ENCODE measurements at places on chromosomes 2 and 18. TPM values are rescaled to one million over a fixed set of nuclear protein-coding genes. Genes with fewer than 3 reads are reported as not detected.
A peak's percentile ranks its signal among the peaks of the same experiment; 100 is the strongest.

DNA sequence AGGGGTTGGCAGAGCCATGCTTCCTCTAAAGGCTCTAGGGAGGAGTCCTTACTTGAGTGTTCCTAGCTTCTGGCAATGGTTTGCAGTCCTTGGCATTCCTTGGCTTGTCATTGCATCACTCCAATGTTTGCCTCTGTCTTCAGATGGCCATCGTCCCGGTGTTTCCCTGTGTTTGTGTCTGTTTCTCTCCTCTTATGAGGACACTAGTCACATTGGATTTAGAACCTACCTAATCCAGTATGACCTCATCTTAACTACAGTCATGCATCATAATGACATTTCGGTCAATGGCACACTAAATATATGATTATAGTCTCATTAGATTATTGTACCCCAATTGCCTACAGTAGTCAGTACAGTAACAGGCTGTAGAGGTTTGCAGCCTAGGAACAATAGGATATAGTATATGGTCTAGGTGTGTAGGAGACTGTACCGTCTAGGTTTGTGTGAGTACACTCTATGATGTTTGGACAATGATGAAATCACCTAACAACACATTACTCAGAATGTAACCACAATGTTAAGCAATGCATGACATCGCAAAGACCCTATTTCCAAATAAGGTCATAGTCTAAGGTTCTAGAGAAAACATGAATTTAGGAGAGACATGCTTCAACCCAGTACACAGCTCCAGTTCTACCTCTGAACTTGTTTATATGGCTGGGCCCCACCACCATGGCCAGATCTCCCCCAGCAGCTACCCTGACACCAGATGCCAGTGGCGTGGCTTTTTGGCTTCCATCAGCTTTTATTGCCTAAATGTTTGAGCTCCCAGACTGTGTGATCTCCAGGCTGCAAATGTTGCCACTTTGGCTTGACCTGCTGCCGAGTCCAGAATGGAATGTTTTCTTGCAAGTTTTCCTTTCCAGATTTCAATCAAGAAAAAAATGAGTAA, 22.1 kb downstream of the SRD5A2 start:
- no peak for DNase-seq

- DNase-seq: no peak
Observed at GRCh38 chr2:234672498-234673150, 175.7 kb upstream of the ARL4C start.

- peak; percentile 29 for DNase-seq
Observed at GRCh38 chr18:845152-845819, 33.2 kb upstream of the YES1 start.

DNA sequence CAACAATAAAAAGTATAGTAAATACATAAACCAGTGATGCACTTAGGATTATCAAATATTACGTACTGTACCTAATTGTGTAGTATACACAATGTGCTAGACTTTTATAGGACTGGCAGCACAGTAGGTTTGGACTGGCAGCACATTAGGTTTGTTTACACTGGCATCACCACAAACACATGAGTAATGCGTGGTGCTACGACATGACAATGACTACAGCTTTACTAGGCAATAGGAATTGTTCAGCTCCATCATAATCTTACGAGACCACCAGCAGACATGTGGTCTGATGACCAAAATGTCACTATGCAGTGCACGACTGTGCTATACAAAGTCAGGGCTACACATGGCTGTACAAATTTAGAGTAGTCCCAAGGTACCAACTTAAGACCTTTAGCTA, 2.3 kb downstream of the MBOAT2 start:
- no peak for DNase-seq

- no peak for DNase-seq
Observed at GRCh38 chr2:169982929-169983328, 155.7 kb downstream of the UBR3 start.

DNA sequence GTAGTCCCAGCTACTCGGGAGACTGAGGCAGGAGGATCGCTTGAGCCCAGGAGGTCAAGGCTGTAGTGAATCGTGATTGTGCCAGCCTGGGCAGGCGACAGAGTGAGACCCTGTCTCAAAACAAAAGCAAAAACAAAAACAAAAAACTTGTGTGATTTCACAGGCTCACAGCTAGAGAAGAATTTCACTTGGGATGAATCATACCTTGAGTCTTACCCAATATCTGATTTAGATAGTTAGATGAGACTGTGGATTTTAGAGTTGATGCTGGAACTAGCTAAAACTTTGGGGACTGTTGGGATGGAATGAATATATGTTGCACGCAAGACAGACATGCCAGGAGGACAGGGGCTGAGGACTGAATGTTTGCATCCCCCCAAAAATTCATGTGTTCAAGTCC, 4.4 kb downstream of the ANKRD29 start:
- no peak for DNase-seq

GRCh38 chr2:168058675-168059074, 188.7 kb downstream of the STK39 start:
- no peak for DNase-seq

DNA sequence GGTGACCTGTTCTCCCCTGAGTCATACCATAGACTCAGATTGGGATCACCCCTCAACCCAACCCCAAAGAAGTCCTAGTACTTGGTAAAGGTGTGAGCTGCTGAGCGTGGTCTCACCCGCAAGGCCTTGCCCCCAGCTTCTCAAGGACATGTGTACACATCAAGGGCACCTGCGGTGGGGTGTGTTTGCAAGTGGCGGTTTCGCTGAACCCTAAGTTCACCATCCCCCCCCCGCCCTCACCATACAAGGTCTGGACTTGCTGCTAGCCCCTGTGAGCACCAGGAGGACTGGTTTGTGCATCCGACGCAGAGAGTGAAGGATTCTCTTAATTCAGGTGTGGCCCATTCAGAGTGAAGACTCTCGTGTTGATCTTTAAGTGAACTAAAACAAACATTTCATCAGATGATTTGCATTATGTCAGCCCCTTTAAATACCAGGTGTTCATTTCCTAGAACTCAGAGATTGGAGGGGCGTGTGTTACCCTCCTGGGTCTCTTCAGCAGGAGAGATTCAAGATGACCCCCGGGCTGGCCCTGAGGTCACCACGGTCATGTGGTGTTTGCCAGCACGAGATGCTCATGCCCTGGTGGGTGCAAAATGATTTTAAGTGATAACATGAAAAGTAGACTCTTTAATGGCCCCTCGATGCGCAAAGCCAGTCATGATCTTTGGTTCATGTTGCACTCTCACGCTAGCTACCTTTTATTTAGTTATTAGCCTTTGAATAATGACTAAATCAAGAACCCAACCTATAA, 27.8 kb downstream of the MTERF4 start:
- no peak for DNase-seq

DNA sequence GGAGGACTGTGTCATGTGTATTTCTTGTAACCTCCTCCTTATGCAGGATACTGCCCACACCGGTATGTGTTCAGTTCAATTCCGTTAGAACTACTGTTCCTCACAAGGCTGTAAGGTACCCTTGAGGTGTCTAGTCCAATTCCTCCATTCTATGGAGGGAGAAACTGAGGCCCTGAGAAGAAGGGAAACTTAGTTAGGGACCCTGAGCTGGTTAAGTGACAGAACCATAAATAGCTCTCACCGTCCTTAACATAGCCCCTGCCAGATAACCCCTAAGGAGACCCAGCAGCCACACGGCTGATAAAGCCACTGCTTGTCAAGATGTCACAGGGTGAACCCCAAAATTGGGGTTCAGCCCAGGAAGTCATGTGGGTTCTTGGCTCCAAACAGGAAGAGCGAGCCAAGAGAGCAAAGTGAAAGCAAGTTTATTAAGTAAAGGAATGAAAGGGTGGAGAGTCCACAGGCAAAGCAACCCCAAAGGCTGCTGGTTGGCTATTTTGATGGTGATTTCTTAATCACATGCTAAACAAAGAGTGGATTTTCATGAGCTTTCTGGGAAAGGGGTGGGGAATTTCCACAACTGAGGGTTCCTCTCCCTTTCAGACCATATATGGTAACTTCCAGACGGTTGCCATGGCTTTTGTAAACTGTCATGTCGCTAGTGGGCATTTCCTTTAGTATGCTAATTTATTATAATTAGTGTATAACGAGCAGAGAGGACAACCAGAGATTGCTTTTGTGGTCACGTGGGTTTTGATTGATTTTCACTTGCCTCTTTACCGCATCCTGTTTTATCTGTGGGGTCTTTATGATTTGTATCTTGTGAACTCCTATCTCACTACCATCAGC, 83.4 kb upstream of the RTN4 start:
- no peak for DNase-seq

DNA sequence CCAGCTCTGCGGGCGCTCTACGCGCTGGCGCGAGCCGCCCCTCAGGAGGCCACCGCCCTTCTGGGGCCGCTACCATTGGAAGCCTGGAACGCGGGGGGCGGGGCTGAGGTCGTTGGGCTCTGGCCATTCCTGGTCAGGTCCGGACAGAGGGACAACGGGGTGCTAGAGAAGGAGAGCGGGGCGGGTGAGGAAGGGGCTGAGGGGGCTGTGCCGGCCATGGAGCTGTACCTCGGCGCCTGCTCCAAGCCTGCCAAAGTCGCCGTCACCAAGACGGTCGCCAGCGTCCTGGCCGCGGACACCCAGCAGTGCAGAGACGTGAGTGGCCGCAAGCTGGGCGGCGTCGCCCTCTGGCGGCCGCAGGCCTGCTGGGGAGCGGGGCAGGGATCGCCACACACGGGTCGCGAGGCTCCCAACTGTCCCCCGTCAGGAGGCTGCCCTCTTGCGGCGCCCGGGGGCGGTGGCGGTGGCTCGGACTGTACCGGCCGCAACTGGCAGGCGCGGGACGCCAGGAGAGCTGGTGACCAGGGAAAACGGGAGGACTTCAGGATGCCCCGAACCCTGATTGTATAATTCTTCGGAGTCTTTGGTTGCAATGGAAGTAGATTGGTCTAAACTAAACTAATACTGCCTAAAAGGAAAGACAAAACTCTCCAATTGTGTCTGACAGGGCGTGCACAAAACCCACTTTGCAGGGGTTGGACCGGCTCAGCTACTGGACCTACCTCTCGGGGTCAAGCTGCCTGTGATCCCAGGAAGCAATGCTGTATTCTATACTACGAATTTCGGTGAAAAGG, at the start of gene FSIP2:
Gene FSIP2, plus strand, starts transcription at position 126 of the 794 bp plus-strand sequence. Its CDS starts 91 bp downstream, at position 217.
- DNase-seq: peak; percentile 77

DNA sequence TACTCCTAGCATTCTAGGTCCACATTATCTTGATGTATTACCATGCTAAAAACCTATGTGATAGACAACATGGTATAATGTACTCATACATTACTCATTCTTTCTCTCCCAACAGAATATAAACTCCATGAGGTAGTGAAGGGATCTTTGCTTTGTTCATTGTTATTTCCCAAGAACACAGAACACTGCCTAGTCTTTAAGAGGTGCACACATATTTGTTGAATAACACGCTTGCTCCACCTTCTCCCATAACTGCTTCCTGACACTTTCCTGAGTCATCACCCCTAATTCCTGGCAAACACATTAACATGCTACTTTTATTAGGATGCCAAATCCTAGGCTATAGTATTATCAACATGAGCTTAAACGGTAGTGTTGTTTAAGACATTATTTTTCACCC, 41.3 kb downstream of the REV1 start:
- no peak for DNase-seq

DNA sequence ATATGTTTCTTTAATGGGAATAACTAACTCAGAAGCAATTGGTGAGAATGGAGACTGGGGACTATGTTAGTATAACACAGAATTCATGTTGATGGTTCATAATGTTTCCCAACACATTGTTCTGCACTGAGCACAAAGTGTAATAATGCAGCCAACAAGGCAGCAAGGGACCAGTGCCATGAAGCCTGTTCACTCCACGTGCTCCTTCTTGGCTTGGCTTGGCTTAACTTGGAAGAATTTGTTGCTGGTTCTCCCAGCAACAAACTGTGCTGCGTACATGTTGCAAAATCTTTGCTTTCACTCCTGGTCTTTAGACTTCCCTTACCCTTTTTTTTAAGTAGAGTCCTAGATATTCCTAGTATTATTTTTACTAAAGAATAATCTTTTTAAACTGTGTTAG, 129.7 kb downstream of the MAP3K20 start:
- peak; percentile 77 for DNase-seq

DNA sequence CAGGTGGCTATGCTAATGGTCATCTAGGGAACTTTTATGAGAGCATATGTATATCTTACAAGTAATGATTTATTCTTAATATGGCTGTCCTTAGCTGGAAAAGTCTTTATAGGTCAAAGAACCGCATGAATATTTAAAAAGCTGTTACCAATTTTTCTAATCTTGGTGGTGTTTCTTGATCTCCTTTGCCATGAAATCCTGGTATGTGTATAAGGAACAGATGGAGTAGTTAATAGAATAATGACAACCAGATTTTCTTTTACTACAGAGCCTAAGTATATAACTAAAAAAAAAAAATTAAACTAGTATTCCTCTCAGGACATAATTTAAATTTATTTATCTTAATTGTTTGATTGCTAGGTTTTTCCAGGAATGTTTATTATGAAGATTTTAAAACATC, 74.5 kb downstream of the RHBDD1 start:
- DNase-seq: no peak

DNA sequence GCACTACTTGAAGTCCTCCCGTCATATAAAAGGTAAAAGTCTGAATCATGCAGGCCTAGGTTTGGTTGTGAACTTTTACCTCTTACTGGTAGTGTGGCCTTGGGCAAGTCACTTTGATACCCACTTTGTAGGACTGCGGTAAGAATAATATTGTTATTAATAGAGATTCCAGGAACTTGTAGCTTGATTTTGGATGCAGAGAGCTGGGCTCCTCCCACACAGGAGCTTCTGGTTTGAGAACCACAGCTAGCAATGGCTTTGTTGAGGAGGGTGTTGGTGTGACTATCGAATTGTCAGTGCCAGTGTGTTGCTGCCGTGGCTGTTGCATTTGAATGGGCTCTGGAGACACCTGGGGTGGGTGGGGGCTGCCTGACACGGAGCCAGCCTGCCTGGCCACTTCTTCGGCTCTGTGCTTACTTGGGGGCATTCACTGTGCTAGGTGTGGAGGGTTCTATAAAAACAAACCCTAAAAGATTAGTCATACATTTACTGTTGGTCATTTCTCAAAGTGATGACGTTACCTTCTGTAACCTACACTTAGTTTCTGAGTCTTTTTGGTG, 38.5 kb downstream of the ASAP2 start:
- DNase-seq: no peak

DNA sequence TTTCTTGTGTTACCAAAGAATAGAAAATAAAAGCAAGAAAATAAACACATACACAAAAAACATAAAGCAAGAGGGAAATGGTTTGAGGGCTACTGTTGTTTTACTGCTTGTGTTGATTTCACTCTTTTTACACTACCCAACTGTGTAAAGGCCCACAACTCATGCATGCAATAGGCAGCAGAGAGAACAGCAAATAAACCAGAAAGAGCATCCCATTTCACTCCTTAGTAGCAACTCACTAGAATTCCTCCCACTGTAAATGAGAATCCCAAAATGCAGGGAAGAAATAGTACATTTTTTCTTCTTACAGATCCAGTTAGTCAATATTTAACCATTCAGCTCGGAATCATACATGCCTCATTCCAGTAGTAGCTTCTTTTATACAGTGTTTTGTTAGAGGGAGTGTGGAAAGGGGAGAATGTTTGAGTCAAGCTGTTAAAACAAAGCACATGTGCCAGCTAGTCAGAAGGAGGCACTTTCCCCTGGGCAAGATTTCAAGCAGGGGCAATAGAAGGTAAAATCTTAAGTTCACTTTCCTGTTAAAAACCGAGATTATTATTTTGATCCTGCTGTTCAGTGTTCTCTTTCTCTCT, 147.2 kb upstream of the FAM98A start:
- no peak for DNase-seq

- no peak for DNase-seq
Observed at GRCh38 chr2:231300722-231301076, 94.8 kb upstream of the B3GNT7 start.

SERPINB5 gene
- total RNA-seq: 0.14 TPM

IL36G gene
- total RNA-seq: not detected

PSTPIP2 gene
- 7.0 TPM for total RNA-seq

COPS9 gene
- total RNA-seq: 121 TPM
